ENCODE measurements at places on chromosomes 6 and 20.

DNA sequence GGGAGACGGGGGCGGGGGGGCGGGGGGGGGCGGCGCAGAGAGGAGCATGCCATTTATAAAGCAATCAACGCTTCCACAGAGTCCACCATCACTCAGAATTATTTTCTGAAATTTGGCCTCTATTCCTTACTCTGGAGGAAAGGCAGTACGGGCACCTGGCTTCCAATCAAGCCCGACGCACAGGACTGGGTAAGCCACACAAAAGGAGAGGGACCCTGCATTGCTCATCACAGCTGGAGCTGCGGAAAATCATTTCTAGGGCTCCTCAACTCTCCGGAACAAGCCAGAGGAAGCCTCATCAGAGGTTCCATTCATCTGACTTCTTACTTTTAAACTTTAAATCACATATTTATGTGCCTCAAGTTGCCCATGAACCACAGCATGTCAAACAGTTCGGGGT, 55.9 kb downstream of the TTI1 start:
- DNase-seq: no peak

DNA sequence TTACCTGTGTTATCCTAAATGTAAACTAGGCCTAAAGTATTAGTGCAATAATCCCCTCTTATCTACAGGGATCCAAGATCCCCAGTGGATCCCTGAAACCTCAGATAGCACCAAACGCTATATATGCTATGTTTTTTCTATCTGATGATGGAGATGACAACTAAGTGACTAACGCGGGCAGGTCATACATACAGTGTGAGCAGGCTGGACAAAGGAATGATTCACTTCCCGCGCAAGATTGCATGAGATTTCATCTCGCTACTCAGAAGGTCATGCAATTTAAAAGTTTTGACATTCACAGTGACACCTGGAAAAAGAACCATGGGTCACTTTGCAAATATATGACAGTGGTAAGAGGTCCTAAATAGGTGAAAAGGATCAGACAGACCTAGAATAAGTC, 875.9 kb downstream of the HACE1 start:
- DNase-seq: no peak

GRCh38 chr6:137820425-137820824, 46.6 kb upstream of the TNFAIP3 start:
- no peak for DNase-seq

DNA sequence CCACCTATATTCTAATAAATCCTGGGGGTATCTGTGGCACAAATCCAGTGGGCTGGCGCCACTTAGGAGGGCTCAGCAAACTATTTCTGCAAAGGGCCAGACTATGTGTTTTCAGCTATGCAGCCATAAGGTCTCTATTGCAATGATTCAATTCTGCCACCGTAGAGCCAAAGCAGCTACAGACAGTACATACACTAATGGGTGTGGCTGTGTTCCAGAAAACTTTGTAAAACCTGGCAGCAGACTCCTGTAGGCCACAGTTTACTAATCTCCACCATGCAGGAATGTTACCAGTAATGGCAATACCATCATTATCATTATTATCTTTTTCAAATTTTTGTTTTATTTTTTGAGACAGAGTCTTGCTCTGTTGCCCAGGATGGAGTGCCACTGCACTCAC, 65.7 kb downstream of the SULF2 start:
- no peak for DNase-seq

DNA sequence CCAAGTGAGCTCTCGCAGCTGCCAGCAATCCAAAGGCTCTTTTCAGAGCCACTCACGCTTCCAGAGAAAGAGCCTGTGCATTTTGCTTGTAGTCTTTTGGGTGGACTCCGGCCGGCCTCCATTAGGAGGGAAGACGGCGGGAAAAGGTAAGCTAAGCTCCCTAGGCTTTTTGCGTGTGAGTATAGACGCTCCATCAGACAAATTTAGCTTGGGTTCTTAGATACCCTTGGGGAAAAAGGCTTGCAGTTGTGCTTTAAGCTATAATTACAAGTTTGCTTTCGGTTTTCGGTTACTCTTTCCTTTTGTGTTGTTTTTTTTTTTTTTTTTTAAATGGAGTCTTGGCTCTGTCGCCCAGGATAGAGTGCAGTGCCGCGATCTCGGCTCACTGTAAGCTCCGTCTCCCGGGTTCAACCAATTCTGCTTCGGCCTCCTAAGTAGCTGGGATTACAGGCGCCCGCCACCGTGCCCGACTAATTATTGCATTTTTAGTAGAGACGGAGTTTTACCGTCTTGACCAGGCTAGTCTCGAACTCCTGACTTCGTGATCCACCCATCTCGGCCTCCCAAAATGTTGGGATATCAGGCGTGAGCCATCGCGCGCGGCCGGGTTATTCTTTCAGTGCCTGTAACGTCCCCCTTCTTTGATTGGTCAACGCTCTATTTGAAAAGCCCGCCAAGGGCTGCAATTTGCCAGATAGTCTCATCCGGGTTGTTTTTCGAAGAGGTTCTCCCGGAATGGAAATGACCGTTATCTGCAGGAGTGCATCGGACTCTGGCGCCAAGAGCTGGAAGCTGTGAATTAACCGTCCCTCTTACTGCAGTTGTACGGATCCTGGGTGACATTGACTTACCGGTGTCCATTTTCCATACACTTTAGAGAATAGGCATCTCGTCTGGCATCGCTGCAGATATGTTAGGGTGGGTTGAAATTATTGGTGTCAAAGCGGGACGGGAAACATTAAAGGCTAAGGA, 18.1 kb downstream of the OR2B2 start:
- peak; percentile 86 for DNase-seq

GRCh38 chr20:52536841-52537400, 345.3 kb upstream of the ZFP64 start:
- no peak for DNase-seq

DNA sequence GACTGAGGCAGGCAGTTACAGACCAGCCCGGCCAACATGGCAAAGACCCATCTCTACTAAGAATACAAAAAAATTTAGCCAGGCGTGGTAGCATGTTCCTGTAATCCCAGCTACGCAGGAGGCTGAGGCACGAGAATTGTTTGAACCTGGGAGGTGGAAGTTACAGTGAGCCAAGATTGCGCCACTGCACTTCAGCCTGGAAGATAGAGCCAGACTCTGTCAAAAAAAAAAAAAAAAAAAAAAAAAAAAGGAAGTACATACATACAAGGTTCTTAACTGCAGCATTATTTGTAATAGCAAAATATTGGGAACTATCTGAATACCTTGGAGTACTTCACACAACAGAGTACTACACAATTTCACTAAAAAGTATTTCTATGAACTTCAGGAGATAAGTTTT, 183.5 kb upstream of the OLIG3 start:
- no peak for DNase-seq

- DNase-seq: no peak
Measured at GRCh38 chr6:11036977-11037430, 7.1 kb downstream of the ELOVL2 start.

GRCh38 chr6:30931969-30932645, at the start of gene SFTA2:
TSS of gene SFTA2 (minus strand) at chr6:30932170. CDS start at chr6:30932096, 74 bp downstream.
- DNase-seq: no peak

DNA sequence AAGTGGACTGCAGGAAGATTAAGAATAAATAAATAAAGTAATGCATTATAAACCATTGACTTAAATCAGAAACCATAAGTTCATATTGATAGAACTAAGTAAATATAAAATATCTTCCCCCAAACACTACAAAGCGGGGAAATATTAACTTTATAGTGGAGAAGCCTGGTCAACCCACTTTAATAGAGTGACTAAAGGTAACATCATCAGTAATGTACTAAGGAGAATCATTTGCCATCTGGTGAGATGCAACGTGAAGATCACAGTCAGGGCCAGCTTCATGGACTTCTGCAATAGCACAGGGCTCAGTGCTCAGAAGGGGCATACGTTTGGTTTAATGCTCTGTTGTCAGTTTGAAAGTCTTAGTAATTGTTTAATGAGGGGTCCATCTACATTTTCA, 58.8 kb upstream of the CD83 start:
- no peak for DNase-seq

- DNase-seq: no peak
Measured at GRCh38 chr20:50142812-50143211, 10.7 kb downstream of the PEDS1 start.

- DNase-seq: peak; percentile 15
Measured at GRCh38 chr6:69732640-69733039, 64.2 kb downstream of the LMBRD1 start.

- peak; percentile 57 for DNase-seq
Measured at GRCh38 chr6:111870051-111870741, 3.1 kb downstream of the FYN start.

DNA sequence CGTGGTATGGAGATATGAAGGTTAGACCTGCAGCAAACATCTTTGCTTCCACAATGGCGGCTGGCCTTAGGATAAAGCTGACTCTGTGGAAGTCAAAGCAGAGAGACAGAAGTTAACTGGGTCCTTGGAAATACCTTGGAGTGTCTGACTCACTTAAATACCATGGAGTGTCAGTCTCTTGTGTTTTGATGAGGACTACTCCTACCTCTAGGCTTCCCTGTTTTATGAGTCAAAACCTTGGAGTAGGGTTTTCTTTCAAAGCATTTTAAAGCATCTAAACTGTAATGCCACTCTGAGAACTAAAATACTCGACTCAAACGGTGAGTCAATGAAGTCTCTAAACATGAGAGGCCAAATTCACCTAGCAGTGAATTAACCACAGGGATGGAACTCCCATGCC, 329.1 kb downstream of the SAMD5 start:
- DNase-seq: no peak

- DNase-seq: no peak
Measured at GRCh38 chr6:154488248-154488593, 22.3 kb downstream of the CNKSR3 start.

GRCh38 chr20:48788486-48789072, 39.2 kb downstream of the PREX1 start:
- no peak for DNase-seq

DNA sequence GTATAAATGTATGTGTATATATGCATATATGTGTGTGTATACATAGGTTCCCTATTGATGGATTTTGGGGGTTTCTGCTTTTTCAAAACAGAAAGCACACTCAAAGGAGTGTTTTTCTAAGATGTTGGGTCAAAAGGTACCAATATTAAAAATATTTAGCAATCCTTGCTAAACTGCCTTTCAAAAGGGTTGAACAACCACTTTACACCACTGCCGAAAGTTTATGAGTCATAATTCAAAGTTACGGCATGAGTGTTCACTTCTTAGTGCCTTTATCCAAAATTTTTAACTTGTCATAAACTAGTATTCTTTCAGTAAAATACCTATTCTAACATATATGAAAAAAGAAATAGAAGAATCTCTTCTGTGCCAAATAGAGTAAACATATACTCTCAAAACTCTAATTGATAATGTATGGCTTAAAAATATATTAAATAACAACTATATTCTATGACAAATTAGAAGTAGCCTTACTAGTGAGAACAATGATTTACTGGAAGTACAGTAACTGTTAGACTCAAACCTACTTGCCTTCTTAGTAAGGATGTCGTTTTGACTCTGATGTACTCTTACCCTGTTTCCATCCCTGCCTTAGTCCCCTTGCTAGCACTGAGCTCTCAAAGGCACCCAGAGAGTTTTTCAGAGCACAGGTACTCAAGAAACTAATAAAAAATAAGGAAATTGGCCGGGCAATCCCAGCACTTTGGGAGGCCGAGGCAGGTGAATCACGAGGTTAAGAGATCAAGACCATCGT, 136.1 kb downstream of the INSM1 start:
- no peak for DNase-seq

DNA sequence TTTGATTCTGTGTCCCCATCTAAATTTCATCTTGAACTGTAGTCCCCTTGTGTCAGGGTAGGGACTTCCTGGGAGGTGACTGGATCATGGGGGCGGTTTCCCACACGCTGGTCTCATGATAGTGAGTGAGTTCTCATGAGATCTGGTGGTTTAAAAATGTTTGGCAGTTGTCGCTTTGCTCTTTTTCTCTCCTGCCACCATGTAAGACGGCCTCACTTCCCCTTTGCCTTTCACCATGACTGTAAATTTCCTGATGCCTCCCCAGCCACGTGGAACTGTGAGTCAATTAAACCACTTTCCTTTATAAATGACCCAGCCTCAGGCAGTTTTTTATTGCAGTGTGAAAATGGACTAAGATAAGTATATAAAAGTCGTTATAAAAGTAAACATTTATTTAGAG, 80.5 kb upstream of the SGK1 start:
- no peak for DNase-seq

DNA sequence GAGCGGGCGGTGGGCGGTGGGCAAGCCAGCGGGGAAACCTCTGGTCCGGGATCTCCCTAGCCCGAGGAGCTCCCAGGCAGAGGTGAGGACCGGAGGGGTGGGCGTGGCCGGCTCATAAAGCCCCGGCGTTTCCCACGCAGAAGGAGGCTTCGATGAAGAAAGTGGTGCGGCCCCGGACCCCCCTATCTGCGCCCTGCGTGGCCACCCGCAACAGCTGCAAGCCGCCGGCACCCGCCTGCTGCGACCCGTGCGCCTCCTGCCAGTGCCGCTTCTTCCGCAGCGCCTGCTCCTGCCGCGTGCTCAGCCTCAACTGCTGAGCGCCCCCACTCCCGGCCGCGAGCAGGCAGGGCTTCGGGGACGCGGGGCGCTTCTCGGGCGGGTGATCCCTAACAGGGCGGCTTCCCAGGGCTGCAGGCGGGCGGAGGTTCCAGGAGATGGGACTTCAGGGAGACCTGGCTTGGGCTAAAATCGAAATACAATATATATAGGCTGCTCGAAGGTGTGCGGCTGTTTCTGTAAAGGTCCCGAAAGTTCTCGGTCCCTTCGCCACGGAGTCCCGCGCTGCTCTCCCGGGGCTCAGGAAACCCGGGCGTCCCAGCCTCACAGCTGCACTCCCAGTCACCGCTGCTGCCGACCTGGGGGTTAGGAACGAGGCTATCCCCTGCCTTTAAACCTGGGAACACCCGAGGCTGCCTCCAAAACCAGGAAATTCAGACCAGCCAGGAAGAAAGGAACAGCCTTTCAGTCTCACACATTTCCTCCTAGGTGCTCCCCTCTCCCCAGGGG, 27.8 kb downstream of the ASIP start:
- peak; percentile 14 for DNase-seq

GRCh38 chr6:14985366-14985765, 260.5 kb upstream of the JARID2 start:
- DNase-seq: no peak

DNA sequence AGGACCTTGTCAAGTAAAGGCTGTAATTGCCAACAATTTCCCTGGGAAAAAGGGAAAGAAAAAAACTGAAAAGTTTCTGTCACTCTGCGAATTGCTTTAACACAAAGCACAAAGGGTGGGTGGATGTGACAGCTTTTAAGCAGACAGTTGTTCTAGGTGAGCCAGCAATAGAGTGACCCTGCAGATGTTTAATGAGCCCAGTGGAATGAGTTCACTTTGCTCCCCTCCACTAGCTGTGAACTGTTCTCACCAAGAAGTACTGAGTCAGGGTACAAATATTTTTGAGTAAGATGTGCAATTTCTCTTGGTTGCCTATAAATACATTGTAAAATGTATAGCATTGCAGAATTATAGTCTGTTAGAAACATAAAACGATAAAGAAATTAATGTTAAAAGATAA, 26.2 kb upstream of the LRRC1 start:
- no peak for DNase-seq

- no peak for DNase-seq
Measured at GRCh38 chr6:55198715-55199114, 24.4 kb downstream of the HCRTR2 start.

DNA sequence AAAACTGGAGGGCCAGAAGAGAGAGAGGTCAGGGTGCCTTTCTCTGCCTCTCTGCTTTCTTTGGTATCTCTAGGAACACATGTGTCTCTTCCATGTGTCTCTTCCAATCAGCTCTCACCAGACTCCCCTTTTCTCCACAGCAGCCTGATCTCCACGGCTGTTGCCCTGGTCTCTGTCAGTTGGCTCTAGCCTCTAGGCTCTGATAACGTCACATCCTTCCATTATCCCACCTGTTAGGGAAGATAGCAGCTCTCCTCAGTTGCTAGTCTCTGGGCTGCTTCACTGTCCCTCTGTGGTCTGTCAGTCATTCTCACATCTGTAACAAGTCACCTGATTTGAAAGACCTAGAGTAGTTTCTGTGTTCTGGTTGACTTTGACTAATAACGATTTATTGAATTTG, 80.2 kb downstream of the PLCB4 start:
- DNase-seq: no peak
